ENCODE measurements at places on chromosomes 7 and 10.
A peak's percentile ranks its signal among the peaks of the same experiment; 100 is the strongest.

GRCh38 chr7:112228632-112229031 is 22.1 kb downstream of the ZNF277 start:
- no peak for DNase-seq
- H3K4me1 ChIP-seq: peaks cover 15% of the 10 kb centered on the region
- peaks cover 13% of the 10 kb centered on the region for H3K36me3 ChIP-seq

DNA sequence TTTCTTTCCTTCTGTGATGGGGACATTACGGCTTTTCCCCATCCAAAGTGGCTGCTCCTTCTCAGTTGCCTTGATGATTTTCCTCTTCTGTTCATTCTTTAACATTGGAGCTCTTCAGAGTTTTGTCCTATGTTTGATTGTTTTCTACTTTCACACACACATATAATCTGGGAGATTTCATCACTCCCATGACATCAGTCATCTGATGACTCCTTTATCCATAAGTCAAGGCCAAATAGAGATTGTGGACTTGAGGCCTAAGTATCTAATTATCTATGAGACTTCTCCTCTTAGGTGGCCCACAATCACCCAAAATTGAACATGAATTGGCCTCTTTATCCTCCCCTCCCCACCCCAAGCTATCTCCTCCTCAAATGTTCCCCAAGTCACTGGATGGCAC is 5.3 kb upstream of the COL1A2 start:
- no peaks in the 10 kb centered on the region for H3K4me1 ChIP-seq
- DNase-seq: no peak
- H3K27me3 ChIP-seq: peaks cover 37% of the 10 kb centered on the region
- H3K27ac ChIP-seq: no peak overlapping the region
- no peaks in the 10 kb centered on the region for H3K36me3 ChIP-seq

DNA sequence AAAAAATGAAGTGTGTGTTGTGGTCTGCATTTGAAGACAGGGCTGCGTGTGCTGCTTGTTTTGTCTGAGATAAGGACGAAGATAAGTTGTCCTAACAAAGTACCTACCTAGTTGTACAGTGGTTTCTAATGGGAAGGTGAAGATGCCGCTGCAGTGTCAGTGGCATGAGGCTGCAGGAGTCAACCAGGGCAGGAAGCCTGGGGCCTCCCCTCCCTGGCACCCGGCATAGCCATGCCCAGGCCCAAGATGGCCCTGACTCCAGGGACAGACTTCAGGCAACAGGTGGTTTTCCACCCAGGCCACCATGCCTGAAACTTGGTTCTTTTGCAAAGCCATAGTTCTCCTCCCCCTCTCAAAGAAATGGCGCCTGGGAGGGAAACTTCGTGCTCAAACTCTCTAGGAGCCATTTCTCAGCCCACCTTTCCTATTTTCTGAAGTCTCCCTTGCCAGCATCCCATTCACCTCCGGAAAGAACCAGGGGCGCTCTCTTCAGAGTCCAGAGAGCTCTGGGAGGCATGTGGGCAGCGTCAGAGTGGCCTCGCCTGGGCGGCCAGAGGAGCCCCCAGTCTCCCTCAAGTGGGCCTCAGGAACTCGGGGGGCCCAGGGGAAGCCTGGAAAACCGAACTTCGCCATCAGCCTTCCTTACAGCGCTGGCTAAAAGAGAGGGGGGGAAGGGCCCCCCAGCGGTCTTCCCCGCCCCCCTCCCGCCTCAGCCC is 2.1 kb upstream of the KAT6B start:
- DNase-seq: peak; percentile 39
- H3K27me3 ChIP-seq: no peaks in the 10 kb centered on the region
- peak overlapping the region; percentile 93 for H3K4me3 ChIP-seq
- H3K36me3 ChIP-seq: no peaks in the 10 kb centered on the region
- H3K27ac ChIP-seq: peak overlapping the region; percentile 85

DNA sequence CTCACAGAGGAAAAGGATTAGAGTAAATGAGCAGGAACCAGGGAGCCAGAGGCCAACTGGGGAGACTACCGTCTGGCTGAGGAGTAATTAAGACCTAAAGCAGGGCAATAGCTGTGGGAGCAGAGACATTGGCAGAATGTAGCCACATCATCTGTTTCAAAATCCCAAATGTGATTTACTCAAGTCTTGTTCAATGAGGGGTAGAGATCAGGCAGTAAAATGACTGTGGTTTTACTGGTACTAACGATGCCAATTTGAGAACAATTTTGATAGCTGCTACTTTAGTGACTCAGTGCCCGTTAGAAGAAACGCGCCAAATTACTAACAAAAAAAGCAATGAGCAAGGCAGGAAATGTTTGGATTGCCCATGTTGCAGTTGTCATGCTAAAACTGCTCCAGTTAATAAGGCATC is 12.7 kb upstream of the MIOS start:
- H3K36me3 ChIP-seq: peaks cover 8% of the 10 kb centered on the region
- no peak for DNase-seq
- H3K4me3 ChIP-seq: no peak overlapping the region
- H3K27me3 ChIP-seq: no peaks in the 10 kb centered on the region
- no peak overlapping the region for H3K27ac ChIP-seq
